M059J (cell line): ENCODE measurements at places on chromosomes 6 and 20. TPM values are rescaled to one million over a fixed set of nuclear protein-coding genes. Genes with fewer than 3 reads are reported as not detected.

RNF144B gene
- 5.4 and 8.6 TPM in 2 replicates for total RNA-seq

PPP1R14C gene
- total RNA-seq = not detected in 2 replicates

GMEB2 gene
- total RNA-seq = 9.6 and 19.6 TPM in 2 replicates

TRIM15 gene
- total RNA-seq = not detected in 2 replicates

TFAP2D gene
- not detected in 2 replicates for total RNA-seq

PRDM13 gene
- total RNA-seq = not detected in 2 replicates

RAET1E gene
- total RNA-seq = 1.5 and 2.7 TPM in 2 replicates

SLC13A3 gene
- not detected in 2 replicates for total RNA-seq

TAGAP gene
- total RNA-seq = 0.02 TPM in 1 of 2 replicates, not detected in the other

ZNF133 gene
- total RNA-seq = 23.8 and 31.5 TPM in 2 replicates

HCRTR2 gene
- 0.15 TPM in 1 of 2 replicates, not detected in the other for total RNA-seq

FERMT1 gene
- total RNA-seq = 2.0 and 2.2 TPM in 2 replicates

HUS1B gene
- 0.15 and 0.54 TPM in 2 replicates for total RNA-seq

TTBK1 gene
- under 0.01 TPM in 1 of 2 replicates, not detected in the other for total RNA-seq

TASP1 gene
- 6.3 and 6.6 TPM in 2 replicates for total RNA-seq

PTPRT gene
- not detected in 2 replicates for total RNA-seq

STXBP5 gene
- total RNA-seq = 19.7 and 38.0 TPM in 2 replicates

ASIP gene
- not detected in 2 replicates for total RNA-seq

SCUBE3 gene
- 0.12 TPM in 1 of 2 replicates, not detected in the other for total RNA-seq

FHL5 gene
- total RNA-seq = not detected in 2 replicates

IRF4 gene
- 0.02 TPM in 1 of 2 replicates, not detected in the other for total RNA-seq

VNN1 gene
- total RNA-seq = 0.20 TPM in 1 of 2 replicates, not detected in the other

C6orf132 gene
- total RNA-seq = 0.30 and 2.2 TPM in 2 replicates

ME1 gene
- 8.4 and 11.6 TPM in 2 replicates for total RNA-seq

NKAIN4 gene
- total RNA-seq = not detected in 2 replicates

PRKN gene
- 0.07 TPM in 1 of 2 replicates, not detected in the other for total RNA-seq

FRK gene
- total RNA-seq = 1.3 and 2.2 TPM in 2 replicates

NMBR gene
- total RNA-seq = 0.30 TPM in 1 of 2 replicates, not detected in the other

BTBD9 gene
- total RNA-seq = 6.0 and 11.3 TPM in 2 replicates
